ENCODE measurements at places on chromosomes 6 and 20. TPM values are rescaled to one million over a fixed set of nuclear protein-coding genes. Genes with fewer than 3 reads are reported as not detected.

RALY gene
- 90.6 TPM for polyA plus RNA-seq

ZC3H12D gene
- polyA plus RNA-seq: 0.20 TPM

PXMP4 gene
- polyA plus RNA-seq: 5.4 TPM

PROKR2 gene
- polyA plus RNA-seq: not detected

R3HDML gene
- polyA plus RNA-seq: not detected

C6orf132 gene
- polyA plus RNA-seq: 150 TPM

Data from esophagus (tissue), 2 donors.